Endothelial cell (in vitro differentiated cells): ENCODE measurements at places on chromosomes 12 and 14. TPM values are rescaled to one million over a fixed set of nuclear protein-coding genes. Genes with fewer than 3 reads are reported as not detected.

TSPAN19 gene
- total RNA-seq = 0.59 TPM

DNA sequence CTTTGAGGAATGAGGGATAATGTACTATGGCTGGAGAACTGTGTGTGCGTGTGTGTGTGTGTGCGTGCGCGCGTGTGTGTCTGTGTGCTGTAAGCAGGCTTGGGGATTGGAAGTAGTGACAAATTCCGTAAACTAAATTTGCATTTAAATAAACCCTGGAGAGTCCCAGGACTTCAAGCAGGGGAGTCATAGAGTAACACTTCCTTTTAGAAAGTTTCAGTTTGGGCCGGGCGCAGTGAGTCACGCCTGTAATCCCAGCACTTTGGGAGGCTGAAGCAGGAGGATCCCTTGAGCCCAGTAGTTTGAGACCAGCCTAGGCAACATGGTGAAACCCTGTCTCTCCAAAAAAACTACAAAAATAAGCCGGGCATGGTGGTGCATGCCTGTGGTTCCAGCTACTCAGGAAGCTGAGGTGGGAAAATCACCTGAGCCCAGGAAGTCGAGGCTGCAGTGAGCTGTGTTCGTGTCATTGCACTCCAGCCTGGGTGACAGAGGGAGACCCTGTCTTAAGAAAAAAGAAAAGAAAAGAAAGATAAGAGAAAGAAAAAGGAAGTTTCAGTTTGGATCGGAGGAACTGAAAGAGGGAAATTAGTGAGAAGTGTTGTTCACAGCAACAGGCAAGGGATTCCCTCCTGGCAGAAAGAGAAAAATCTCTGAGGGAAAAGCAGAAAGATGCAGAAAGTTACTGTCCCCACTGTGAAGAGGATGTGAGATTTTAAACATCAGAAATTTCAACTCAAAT is 222.7 kb upstream of the SOX5 start:
- DNase-seq = no peak

DNA sequence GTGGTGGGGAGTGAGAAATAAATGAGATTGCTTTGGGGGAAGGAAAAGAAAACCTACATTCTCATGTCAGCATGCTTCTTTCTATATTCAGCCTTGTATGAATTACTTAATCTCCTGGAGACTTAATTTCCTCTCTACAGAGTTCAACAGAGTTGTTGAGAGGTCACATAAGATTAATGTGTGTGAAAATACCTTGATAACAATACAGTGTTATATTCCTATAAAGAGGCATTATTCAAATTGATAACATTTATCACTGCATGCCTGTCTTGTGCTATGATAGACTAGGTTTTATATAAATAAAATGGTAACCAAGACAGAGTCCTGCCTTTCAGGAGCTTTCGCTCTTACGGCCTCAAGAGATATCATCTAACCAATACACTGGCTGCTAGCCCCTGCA is 9.6 kb downstream of the FLRT2 start:
- DNase-seq = no peak

DNA sequence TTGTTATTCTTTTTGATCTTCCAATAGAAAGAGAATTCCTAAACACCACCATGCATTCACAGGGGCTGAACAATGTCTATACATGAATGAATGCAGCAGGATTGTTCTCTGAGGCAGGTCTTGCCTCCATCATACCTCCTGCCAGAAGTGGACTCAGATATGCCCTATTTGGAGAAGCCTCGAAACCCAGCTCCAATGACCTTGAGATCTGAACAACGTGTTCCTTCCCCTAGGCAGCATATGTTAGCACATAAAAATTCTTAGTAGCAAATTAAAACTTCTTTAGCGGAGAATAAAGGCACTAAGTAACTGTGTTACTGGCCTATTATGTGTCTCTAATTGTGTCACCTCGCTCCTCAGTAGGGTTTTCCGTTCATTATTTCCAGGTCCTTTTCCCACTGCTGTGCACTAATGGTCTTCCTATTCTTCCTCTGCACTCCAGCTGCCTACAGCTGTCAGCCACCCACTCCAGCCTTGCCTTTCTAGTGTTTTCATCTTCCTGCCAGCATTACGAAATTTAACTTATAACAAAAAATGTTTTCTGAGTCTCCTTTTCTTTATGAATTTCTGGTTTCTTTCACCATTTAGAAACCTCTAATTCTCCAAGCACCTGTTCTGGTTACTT is 62.6 kb upstream of the IGF1 start:
- DNase-seq = no peak
